ENCODE measurements at places on chromosomes 7 and 10.

DNA sequence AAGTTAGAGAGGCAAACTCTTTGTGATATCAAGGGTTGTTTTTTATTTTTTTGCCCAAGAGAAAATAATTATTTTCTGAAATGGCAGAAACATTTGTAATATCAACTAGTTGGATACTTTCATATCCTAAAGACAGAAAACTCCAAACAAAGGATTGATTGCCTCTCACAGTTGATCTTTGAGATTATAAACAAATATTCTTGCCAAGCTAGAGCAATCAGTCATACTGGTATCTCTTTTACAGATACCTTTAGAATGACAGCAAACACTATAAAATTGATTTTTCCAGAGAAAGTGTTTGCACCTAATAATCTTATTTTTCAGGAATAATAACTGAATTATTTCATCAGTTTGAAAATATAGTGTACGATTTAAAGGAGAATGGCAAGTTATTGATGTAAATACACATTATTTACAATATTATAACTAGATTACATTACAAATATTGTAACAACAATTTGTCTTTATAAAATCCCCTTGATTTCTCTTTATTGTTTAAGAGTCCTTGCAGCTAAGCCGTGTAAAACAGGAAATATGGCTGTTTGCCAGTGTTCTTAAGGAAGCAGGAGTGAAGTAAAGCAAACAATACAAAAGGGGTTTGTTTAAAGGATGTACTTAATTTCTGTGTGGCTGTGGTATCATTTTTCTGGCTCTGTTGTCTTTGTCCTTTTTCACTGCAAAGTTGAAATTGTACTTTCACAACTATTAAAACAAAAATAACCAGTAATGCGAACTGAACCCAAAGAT lies 58.4 kb downstream of the MAPK8 start:
- no peak overlapping the region for H3K27ac ChIP-seq
- no peaks in the 10 kb centered on the region for H3K27me3 ChIP-seq
- DNase-seq: no peak
- H3K4me3 ChIP-seq: no peak overlapping the region
- no peaks in the 10 kb centered on the region for H3K4me1 ChIP-seq

GRCh38 chr7:105132835-105133234 lies 118.8 kb downstream of the KMT2E start:
- no peak overlapping the region for H3K27ac ChIP-seq
- no peak for DNase-seq
- no peak overlapping the region for H3K4me3 ChIP-seq

GRCh38 chr7:134724606-134725005 lies 54.8 kb upstream of the CALD1 start:
- no peak overlapping the region for H3K27ac ChIP-seq
- no peaks in the 10 kb centered on the region for H3K27me3 ChIP-seq

GRCh38 chr10:125152450-125153368 lies 7.7 kb downstream of the CTBP2 start:
- no peaks in the 10 kb centered on the region for H3K27me3 ChIP-seq
- H3K4me1 ChIP-seq: peaks cover 78% of the 10 kb centered on the region
- no peaks in the 10 kb centered on the region for H3K36me3 ChIP-seq
- peak overlapping the region; percentile 46 for H3K4me3 ChIP-seq
- H3K27ac ChIP-seq: peak overlapping the region; percentile 73

DNA sequence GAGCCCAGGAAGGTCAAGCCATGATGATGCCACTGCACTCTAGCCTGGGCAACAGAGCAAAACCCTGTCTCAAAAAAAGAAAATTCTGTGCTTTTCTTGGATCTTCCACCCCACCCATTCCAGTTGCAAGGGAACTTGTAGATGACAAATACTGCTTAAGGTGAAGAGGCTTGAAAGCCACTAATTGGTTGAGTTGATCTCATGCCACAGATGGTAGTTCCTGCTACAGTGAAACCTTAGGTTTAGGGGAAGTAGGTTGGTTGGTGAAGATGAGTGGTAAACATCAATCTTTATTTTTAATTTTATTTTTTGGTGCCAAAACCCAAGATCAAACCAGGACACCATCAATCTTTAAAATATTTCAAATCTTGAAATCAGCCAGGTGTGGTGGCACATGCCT lies 2.9 kb upstream of the GDI2 start:
- peaks cover 15% of the 10 kb centered on the region for H3K4me1 ChIP-seq
- no peak overlapping the region for H3K4me3 ChIP-seq
- DNase-seq: no peak
- no peaks in the 10 kb centered on the region for H3K27me3 ChIP-seq
- no peak overlapping the region for H3K27ac ChIP-seq

DNA sequence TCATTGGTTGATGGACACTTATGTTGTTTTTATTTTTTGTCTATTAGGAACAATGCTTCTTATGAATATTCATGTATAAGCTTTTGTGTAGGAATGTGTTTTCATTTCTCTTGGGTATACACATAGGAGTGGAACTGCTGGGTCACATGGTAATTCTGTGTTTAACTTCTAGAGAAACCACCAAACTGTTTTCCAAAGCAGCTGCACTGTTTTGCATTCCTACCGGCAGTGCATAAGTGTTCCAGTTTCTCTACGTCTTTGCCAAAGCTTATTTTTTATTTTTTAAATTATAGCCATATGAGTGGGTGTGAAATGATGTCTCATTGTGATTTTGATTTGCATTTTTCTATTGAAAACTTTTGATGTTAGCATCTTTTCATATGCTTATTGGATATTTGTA lies 51.3 kb downstream of the ADK start:
- H3K27me3 ChIP-seq: no peaks in the 10 kb centered on the region
- H3K4me3 ChIP-seq: no peak overlapping the region
- H3K36me3 ChIP-seq: no peaks in the 10 kb centered on the region
- H3K4me1 ChIP-seq: no peaks in the 10 kb centered on the region
- no peak for DNase-seq

DNA sequence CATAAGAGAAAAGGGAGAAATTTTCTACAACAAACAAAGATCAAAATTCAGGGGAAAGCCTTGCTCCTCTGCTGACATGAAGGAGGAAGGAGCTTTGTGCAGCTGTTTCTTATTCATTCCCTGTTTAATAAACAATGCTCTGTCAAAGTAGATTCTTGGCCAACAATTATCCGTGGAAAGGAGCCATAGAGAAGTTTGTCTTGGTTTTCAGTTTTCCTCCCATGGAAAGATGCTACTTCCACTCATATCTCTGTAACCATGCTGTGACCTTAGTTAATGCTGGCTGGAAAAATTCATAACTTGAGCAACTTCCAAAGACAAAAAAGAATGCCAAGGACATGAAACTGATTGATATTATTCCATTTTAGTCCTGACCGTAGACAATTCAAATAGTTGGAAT lies 8.1 kb downstream of the DDC start:
- H3K27ac ChIP-seq: no peak overlapping the region
- no peaks in the 10 kb centered on the region for H3K27me3 ChIP-seq
- no peaks in the 10 kb centered on the region for H3K36me3 ChIP-seq
- H3K4me1 ChIP-seq: peaks cover 7% of the 10 kb centered on the region
- H3K4me3 ChIP-seq: no peak overlapping the region

GRCh38 chr10:133164816-133165555 lies 5.0 kb downstream of the KNDC1 start:
- no peaks in the 10 kb centered on the region for H3K36me3 ChIP-seq
- no peak overlapping the region for H3K4me3 ChIP-seq
- no peaks in the 10 kb centered on the region for H3K27me3 ChIP-seq
- H3K27ac ChIP-seq: no peak overlapping the region
